ENCODE measurements at places on chromosomes 16 and 17.
A peak's percentile ranks its signal among the peaks of the same experiment; 100 is the strongest.

DNA sequence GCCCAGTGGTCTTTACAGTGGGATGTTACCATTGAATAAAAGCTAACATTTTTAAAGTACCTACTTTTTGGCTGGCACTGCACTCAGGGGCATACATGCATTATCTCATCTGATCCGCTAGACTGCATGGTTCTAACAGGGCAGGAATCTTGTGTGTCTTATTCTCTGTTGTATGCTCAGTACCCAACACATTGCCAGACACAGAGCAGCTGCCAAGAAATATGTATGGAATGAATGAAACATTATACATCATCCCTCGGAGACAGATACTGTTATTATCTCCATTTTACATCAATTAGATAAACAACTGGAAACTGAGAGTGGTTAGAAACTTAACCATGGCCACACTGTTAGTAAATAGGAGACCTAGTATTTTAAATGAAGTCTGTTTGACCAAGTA, 74.1 kb upstream of the CDH11 start:
- no peak for DNase-seq

GRCh38 chr16:89395150-89396142, 94.9 kb downstream of the ANKRD11 start:
- DNase-seq = no peak

GRCh38 chr17:5282642-5283217, 646 bp downstream of the RABEP1 start:
- DNase-seq = peak; percentile 21

- no peak for DNase-seq
These were observed 29.4 kb downstream of the TANC2 start for GRCh38 chr17:62995377-62995885.

GRCh38 chr17:5877948-5878347, 192.2 kb upstream of the WSCD1 start:
- DNase-seq = no peak

DNA sequence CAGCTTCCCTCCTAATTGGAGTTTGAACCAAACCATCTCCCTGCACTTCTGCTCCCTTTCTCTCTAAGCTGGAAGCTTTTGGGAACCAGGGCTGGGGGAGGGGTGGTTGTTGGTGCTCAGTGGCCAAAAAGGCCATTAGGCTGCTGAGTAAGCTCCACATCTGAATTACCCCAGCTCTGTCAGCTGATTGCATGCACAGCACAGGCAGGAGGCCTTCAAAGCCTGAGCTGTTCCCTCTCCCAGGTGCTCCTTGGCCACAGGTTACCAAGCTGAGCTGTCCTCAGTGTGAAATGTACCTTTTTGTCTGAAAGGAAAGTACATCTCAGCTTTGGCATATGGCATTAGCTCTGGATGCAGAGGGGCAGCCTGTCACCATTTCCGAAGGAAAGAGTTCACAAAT, 6.2 kb upstream of the TBKBP1 start:
- no peak for DNase-seq

- peak; percentile 66 for DNase-seq
These were observed 20.0 kb downstream of the ST6GALNAC1 start for GRCh38 chr17:76623271-76624146.

GRCh38 chr17:73561111-73561510, 83.1 kb downstream of the SDK2 start:
- DNase-seq = no peak

GRCh38 chr17:9251273-9251672, 230.0 kb downstream of the NTN1 start:
- no peak for DNase-seq

- no peak for DNase-seq
These were observed 128.7 kb downstream of the RPTOR start for GRCh38 chr17:80673152-80673920.

- no peak for DNase-seq
These were observed 1.6 kb downstream of the MLX start for GRCh38 chr17:42568341-42569111.

DNA sequence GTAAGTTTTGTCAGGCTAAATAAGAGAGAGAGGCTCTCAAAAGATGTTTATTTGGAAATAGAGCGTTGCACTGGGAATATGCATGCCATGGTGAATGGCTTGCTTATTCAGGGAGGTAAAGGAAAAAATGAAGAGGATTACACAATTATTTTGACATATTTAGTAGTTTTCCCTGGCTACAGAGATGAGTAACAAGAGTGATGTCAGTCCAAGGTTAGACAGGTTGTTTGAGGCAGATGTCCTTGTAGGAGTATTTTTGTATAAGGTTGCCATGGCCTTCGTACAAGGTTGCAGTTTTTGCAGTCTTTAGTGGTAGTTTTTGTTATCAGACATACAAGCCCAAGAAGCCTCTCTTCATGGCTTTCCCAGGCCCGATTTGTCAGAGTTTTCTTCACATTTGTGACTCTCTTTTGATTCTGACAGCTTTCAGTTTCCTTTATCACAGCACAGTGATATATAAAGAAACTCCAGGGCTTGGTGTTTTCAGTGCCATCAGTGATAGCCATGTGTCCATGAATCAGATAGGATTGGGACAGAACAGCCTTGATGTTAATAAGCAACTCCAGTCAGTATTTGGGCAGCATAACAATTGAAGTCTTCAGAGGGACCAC, 18.7 kb upstream of the LGALS9 start:
- DNase-seq = no peak

GRCh38 chr16:177394-177822, 928 bp downstream of the HBA1 start:
- DNase-seq = no peak

GRCh38 chr17:36106493-36106835, 2.8 kb downstream of the CCL4 start:
- no peak for DNase-seq

DNA sequence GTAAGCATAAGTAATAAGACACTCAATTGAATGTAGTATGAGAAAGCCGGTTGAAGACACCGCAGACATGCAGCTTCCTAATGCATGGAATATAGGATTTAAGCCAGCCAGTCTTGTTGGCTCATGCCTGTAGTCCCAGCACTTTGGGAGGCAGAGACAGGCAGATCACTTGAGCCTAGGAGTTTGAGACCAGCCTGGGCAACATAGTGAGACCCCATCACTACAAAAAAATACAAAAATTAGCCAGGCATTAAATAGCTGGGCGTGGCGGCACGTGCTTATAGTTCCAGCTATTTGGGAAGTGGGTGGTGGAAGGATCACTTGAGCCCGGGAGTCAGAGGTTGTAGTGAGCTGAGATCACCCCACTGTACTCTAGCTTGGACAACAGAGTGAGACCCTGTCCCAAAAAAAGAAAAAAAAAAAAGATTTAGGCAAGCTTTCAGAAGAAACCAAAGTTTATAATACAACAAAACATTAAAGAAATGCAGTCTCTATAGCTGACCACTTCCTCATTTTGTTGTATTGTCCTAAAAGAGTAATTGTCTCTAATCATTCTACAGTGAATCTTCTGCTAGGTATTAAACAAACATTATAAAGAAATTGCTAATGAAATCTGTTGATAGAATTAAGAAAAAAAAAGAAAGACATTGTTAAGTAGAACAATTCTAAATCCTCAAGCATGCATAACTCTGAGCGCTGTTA, 68.6 kb upstream of the KIFC3 start:
- no peak for DNase-seq

DNA sequence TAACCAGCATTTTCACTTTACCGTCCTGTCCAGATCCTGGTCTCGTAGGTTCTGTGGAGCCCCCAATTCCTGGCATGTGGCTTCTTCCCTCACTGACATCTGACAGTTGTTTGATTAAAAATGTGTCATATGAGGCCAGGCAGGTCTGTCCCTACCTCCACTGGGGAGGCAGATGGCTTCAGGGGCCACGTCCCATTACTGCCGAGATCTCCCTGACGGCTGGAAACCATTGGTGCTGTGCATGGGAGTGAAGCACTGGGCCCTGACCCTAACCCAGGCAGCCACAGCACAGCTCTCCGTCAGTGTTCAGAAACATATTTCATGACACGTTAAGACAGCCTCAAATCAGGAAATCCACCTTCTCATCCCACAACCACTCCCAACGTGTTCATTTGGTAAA, 77.5 kb downstream of the GNAO1 start:
- no peak for DNase-seq

- no peak for DNase-seq
These were observed 527.2 kb downstream of the TMEM114 start for GRCh38 chr16:8063159-8063558.

GRCh38 chr16:81987706-81988105, 23.6 kb downstream of the SDR42E1 start:
- DNase-seq = no peak

- DNase-seq = no peak
These were observed 82.6 kb downstream of the NOG start for GRCh38 chr17:56675876-56676660.

DNA sequence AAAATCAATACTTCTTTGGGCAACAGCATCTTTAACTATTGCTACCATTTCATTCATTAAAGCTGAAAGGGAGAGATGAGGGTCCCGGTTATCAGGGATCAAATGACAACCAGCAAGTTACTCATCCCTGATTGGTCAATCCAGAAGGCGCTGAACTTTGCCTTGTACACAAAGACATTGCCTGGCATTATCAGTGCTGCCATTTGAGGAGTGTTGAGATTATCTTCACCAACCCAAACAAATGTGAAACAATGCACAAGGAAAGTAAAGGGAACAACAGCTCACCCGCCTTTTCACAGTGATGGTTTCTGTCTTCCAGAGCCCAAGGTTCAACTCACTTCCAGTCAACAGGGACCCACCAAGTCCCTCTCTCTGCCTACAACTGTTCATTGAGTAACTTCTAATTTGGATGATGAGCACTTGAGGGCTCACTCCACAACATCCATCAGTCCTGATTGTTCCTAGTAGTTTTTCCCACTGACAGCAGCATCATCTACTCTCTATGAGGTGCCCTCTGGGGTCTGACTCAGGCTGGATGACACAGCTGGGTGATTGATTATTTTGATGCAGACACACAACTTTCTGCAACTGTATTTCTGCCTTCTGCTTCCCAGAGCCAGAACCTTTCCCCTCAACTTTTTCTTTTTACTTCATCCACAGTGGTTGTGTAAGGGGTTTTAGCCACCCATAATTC, 32.0 kb downstream of the LYRM9 start:
- no peak for DNase-seq

All from activated T-helper 9 cell treated with anti-CD3 and anti-CD28 coated beads, Interleukin-2, amount 50 U/mL, for 16 hours (primary cell).